ENCODE measurements at places on chromosomes 7 and 10.

DNA sequence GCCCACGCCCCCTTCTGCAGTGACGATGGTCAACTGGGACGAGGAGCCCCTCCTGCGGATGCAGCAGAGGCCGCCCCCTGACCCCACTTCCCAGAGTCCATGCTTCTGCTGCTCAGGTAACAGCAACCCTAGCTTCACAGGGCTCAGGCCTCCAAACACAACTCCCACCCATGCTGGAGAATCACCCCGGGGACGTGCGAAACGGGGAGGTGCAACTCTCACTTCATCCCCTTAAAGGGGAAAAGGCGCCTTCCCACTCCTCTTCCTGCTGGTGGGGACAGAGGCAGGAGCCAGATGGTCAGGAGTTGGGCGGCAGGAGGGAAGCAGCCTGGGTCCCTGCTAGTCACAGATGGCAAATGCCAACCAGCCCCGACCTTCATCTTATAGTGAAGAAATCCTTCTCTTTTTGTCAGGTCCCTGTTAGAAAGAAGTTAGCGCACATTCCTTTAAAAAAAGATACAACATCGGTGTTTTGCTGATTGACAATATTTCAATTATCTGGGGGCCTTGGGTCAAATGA, 155.4 kb downstream of the DIP2C start:
- DNase-seq, result no peak

DNA sequence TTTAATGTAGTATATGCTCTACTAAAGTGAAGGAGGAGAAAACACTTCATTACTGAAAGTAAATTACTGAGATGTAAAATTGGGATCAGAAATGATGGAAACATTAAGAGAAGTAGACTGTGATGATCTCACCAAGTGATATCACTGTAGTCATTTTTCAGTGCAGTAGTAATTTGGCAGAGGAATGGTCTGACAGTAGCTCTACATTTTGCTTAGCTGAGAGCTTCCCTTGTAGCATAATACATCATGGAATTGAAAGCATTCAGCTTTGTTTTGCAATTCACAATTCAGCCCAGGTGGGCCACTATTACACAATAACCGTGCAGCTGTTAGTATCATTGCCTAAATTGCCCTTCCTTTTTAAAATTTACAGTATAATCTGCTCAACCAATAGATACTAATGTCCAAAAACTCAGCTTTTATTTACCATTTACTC, 19.4 kb upstream of the CABCOCO1 start:
- no peak for DNase-seq

DNA sequence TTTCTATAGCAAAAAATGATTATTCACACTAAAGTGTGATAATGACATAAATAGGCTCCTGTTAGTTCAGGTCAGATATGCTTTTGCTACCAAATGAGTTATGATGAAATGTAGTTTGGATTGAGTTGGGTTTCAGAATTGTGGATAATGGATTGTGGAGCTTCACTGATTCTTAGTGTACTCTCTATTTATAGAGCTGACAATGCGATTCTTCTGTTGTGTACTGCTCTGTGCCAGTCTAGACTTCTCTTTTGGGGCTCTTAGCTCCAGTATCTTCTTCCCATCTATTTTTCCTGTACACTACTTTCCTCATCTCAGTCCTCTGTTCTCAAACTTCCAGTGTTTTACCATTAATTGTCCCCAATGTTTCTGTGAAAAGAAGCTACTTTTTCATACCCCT, 7.5 kb downstream of the STMP1 start:
- no peak for DNase-seq

GRCh38 chr7:129773328-129773731, 161.8 kb downstream of the NRF1 start:
- no peak for DNase-seq

GRCh38 chr10:67669978-67670377, 26.0 kb downstream of the CTNNA3 start:
- DNase-seq, result no peak

DNA sequence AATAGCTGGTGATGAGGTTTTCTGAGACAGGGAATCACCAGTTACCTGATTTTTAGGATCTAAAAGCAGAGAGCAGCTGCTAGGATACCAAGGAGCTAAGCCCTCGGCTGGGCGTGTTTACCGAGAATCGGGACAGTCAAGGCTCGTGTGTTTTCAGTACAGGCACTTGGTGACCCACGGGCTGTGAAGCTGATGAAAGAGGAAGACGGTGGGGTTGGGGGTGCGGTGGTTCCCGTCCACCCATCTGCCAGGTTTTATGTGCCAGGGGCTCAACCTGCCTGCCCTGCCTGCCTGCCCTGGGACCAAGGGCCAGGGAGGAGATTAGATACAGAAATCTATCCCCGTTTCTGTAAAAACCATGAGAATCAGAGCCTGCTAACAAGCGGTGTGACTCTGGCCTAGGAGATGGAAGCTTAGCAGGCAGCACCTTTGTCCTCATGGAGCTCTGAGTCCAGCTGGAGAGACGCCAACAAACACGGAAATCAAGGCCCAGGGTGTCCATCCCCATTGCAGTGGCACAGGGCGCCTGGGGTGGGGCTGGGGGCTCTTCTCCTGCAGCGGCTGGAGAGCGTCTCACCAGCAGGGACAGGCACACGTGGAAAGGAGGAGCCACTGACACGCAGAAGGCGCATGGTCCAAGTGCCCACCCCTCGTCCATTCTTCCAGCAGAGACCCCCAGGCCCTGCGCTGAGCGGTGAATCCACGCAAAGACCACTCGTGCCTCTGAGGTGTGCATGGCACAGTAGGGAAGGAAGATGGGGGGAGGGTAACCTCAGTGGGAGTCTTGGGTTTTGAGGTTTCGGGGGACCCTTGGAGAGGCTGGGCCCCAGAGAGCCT, 265.0 kb upstream of the TCERG1L start:
- no peak for DNase-seq

DNA sequence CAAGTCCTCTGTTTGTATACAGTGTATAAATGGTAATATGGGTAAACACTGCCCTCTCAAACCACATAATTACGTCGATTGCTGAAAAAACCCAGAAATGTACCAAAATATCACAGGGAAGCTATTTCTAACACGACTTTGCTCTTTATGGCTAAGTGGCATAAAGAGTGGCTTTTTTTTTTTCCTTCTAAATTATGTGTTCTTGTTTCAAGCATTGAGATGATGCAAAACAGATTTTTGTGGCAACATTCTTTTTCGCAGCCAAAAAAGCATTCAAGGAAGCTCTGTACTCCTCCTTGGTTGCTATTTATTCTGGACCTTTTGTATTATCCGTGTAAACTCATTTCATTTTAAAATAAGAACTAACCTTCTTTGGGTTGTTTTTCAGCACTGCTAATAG, 138.9 kb downstream of the VTI1A start:
- DNase-seq, result no peak

DNA sequence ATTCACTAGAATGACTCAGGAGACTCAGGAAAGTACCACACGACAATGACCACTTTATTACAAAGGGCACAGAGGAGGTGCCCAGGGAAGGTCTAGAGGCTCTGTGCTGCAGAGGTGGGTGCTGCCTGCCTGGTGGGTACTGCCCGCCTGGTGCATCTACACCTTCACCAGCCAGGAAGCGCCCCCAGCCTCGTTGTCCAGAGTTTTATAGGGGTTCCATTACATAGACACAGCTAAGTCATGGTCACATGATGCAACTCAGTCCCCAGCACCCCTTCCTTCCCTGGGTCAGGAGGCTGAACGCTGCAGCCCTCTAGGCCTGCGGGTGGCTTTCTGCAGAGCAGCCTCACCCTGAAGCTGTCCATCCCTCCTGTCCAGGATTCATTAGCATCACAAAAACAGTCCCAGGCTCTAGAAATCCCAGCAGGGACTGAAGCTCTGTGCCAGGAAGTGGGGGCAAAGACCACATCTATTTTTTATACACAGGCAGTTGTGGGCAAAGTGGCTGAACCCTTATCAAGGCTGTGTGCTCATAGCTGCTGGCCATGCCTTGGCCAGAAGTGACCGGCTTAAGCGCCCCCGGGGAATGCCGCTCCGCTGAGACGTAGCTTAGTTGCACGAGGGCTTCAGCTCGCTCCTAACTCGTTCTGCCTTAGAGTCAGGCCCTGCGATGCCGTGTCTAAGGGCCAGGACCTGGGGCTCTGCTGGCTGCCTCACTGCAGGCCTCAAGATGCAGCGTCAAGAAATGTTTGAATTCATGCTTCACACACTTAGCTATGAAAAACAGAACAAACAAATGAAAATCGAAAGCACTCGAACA, 219.0 kb downstream of the GLRX3 start:
- no peak for DNase-seq

Measured in neuronal stem cell (in vitro differentiated cells).